Hematopoietic multipotent progenitor cell treated with erythropoietin and hydrocortisone succinate and interleukin-3 and kit ligand, for 6 days (in vitro differentiated cells): ENCODE measurements at places on chromosomes 1 and 21.
A peak's percentile ranks its signal among the peaks of the same experiment; 100 is the strongest.

DNA sequence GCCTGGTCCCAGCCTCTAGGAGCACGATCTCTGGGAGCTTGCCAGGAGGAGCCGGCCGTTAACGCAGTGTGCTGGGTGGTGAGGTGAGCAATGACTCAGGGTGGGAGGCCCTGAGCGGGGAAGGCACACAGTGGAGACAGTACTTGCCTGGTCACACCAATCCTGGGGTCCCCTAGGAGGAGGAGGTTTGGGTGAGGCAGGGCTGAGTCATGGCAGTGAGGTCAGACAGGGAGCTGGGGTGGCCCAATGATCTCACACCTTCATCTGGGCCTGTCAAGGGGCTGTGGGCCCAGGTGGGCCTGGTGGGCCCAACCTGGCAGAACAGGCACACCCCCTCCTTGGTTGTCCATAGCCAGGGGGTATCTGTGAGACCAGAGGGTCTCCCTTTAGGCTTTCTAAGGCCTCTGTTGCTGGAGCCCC is 8.6 kb upstream of the EDN2 start:
- no peak for DNase-seq

DNA sequence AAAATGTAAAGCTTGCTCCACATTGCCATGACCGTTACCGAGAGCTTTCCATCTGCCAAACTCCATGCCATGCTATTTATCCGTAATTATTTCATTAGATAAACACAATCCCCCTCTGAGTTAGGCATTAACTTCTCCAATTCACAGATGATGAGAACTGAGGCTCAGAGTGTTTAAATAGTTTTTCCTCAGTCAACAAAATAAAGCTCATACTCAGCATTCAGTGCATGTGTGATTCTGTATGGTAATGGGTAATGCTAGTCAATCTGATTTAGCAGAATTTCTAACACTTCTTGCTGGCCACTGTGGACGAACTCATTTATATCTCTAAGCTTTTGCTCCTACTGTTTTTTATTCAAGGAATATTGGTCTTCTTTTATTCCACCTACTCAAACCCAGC is 17.3 kb downstream of the SAMSN1 start:
- no peak for DNase-seq

DNA sequence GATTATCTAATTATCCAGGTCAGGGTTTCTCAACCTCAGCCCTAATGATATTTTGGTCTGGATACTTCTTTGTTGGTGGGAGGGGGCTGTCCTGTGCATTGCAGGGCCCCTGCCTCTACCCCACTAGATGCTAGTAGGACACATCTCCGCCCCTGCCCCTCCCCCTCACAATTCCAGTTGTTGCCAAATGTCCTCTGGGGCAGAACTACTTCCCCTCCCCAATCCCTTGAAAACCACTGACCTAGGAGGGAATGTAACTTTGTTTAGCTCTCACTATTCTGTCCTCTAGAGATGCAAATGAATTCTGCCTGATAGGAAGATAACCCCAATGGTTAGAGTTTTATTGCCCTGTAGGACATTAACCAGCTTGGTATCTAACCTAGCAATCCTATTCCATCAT is 8.1 kb downstream of the CACNA1S start:
- no peak for DNase-seq

DNA sequence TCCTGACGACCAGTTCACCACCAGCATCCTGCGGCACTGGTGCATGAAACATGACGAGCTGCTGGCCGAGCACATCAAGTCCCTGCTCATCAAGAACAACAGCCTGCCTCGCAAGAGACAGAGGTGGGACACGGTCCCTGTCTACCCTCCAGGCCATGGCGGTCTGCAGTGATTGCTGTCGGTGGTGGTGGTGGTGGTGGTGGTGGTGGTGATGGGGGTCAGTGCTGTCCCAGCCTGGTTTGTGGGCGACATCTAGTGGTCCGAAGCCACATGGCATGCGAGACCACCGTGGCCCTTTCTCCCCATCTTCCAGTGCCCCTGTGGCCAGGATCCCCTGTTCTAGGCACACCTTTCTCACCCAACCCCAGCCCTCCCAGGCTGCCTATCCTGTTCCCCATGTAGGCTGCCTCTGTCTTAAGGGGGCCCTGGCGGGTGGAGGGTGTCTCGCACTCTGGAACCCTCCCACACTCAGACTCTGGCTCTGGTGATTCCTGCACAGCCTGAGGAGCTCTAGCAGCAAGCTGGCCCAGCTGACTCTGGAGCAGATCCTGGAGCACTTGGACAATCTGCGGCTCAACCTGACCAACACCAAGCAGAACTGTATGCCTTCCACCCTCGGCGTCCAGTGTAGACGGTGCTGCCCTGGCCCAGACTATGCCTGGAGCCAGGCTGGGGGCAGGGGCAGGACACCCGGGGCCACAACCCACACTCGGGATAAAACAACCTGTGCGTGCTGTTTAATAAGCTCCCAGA is 3.2 kb upstream of the SLC27A3 start:
- peak; percentile 30 for DNase-seq

- DNase-seq: no peak
Observed at GRCh38 chr1:17392199-17392740, 20.3 kb downstream of the PADI6 start.

- DNase-seq: peak; percentile 17
Observed at GRCh38 chr1:179779645-179780272, 36.7 kb downstream of the FAM163A start.

GRCh38 chr21:35649186-35649585 is 411.1 kb downstream of the SETD4 start:
- no peak for DNase-seq

- no peak for DNase-seq
Observed at GRCh38 chr1:40770296-40771070, 13.1 kb upstream of the KCNQ4 start.

GRCh38 chr1:40306296-40306695 is 10.8 kb downstream of the COL9A2 start:
- no peak for DNase-seq

DNA sequence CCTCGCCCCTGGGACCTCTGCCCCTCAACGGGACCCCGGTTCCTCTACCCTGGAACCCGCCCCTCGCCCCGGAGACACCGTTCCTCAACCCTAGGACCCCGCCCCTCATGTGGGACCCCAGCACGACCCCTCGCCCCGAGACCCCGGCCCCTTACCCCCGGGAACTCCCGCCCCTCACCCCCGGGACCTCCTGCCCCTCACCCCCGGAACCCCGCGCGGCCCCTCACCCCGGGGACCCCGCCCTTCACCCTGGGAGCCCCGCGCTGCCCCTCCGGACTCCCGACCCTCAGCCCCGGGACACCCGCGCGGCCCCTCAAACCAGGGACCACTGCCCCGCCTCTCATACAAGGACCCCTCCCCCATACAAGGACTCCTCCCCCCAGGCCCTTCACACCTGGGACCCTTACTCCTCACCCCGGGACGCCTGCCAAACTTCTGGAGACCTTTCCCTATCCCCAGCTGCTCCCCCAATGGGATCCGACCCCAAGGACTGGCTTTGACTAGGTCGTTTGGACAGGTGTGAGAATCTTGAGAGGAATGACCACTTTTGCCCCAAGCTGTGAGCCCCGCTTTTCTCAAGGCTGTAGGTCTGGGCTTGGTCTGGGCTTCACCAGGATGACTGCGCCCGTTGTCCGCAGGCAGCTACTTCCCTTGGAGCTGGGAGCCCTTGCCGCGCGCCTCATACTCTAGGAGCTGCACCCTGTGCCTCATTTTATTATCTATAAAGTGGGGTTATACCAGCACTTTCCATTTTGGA is 843 bp downstream of the DIP2A start:
- peak; percentile 63 for DNase-seq

DNA sequence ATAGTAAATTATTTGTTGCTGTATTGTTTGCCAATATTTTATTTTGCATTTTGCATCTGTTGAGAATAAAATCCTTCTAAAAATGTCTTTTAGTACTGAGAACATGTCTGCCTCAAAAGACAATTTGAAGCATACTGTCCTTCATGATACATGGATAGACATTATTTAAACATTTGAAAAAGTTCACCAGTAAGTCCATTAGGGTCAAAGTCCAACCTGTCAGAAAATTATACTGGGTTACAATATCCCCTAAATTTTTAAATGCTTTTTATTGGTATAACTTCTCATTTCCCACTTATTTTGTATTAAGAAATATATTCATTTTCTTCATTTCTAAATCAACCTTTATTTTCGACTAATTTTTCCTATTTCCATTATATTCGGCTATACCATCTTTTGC is 9.3 kb downstream of the CHML start:
- no peak for DNase-seq

DNA sequence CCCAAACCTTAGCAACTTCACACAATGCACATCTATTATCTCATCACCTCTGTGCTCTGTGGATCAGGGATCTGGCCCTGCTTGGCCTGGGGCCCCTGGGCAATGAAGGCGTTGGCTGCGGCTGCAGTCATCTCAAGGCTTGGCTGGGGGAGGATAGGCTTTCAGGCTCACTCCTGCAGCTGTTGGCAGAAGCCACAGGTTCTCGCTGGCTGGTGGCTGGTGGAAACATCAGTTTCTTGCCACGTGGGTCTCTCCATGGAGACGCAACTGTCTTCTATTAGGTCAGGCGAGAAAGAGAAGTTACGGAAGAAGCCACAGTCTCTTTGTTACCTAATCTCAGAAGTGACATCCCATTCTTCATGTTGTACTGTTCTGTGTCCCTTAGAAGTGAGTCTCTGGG is 3.6 kb upstream of the NPPA start:
- peak; percentile 70 for DNase-seq

GRCh38 chr1:116805398-116805797 is 51.2 kb downstream of the CD2 start:
- no peak for DNase-seq

DNA sequence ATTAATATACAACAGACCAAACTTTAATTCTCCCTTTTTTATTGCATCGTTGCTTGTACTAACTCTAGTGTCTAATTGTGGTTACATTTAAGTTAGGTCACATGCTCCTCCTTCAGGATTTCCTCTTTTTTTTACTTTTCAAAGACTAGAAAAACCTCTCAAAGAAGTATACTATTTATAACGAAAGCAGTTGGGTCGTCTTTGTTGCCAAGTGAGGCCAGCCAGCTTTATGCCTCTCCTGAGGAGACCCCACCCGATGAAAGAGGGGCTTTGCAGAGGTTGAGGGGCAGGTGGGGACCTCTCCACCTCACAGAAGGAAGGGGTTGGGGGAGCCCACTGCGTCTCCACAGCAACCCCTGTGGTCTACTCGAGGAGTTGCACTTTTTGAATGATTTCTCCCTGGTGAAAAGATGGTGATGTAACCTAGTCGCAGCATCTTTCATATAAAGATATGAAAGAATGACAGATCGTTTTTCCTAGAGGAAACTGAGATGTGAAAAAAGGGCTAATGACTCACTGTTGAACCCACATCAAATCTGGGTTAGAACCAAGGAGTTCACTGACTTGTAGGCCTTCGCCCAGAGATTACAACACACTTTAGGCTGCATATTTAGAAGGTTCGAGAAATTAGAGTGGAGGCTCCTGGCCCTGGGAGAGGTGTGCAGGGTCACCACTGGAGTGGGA is 6.4 kb downstream of the TGFB2 start:
- peak; percentile 47 for DNase-seq

DNA sequence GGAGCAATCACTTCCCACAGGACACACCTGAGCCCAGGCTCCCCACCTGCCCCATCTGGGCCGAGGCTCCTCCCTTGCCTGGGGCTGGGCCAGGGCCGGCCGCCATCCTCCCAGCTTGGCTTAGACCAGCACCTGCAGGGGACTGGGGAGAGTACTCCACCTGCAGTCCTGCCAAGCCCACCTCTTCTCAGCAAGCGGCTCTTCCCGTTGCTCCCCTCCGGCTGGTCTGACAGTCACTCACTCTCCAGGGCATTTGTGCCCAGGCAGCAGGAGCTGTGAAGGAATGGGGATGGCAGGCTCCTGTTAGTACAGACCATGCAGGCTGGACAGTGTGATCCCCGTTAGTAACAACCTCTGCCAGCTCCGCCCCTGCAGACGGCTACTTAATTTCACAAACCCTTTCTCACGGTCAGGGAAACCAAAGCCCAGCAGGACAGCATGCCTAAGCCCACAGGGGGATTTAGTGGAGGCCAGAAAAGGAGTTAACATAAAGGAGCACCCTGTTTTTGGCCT is at the start of gene FYB2:
Gene FYB2, minus strand, starts transcription at position 18 of the 513 bp plus-strand sequence. CDS start 114 bp downstream, outside the sequence.
- no peak for DNase-seq

DNA sequence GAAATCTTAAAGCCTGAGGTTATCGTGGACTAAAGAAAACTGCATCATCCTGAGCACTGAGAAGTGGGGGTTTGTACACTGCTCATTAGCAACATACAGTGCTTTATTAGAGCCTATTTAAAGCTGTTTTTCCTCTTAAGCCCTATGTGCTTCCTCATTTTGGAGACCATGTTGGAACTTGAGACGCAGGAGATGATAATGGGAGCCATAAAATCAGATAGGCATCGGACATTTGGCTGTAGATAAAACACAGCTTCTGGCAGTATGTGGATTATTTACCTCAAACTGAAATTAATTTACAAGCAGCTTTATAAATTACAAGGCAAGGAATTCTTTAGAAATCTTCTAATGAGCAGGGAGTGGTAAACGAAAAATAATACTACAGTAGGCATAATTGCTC is 147.7 kb upstream of the IVNS1ABP start:
- DNase-seq: peak; percentile 11

- DNase-seq: peak; percentile 80
Observed at GRCh38 chr1:156524481-156524869, 23.9 kb upstream of the MEF2D start.

DNA sequence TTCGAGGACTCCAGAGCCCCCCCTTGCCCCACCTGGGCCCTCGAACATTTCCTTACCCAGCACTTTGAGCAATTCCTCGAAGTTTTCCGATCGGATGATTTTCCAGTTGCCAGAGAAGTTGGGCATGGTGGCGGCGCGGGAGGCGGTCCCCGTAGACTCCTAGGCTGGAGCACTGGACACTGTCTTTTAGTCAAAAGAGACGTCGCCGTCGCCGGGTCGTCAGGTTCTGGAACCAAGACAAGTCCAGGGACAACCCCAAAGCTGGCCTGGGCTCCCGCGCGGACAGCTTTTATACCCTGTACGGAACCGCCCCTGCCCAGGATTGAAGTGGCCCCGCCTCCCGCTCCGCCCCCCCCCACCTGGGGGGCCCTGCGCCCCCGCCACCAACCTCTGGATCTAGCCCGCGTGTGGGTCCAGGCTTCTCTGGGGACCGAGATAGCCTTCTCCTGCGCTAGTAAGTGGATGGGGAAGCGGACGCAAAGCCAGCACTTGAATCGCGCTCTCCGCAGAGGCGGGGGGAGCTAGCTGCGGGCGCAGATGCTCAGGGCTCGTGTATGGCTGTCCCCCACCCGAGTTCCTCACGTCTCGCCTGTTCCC is at the start of gene CRABP2:
Gene CRABP2, minus strand, starts transcription at position 263 of the 597 bp plus-strand sequence. Its CDS starts 137 bp downstream, at position 126.
- no peak for DNase-seq

DNA sequence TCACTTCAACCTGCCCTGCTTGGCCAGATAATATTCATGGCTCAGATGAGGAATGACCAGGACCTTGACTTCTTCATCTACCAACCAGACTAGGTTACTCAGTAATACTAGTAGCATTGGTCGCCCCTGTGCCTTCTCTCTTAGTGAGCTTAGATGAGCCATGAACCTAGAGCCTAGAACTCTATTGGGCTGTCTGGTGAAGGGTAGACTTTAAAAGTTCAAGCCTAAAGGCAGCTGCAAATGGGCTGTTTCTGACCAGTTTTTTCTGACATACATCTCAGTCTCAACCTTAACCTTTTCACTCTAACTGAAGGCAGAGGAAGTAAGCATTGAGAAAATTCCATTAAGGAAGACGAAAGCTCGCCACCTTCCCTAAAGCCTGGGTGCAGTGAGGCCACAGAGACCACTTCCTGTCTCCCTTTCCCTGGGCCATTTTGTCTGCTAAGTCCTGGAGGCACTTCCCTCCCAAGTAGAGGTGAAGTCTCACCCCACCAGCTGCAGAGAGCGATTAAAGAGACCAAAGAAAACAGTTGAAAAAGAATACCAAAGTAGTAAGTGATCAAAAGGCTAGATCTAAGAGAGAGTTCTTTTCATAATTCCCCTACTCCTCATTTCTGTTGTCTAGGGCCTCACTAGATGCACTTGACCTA is 53.3 kb downstream of the MTR start:
- DNase-seq: no peak
